ENCODE measurements at places on chromosomes 13 and 19.

GRCh38 chr13:22793598-22794134 is 387.1 kb upstream of the SGCG start:
- no peak for DNase-seq

- DNase-seq: no peak
Observed at GRCh38 chr13:98060282-98060681, 82.6 kb upstream of the FARP1 start.

DNA sequence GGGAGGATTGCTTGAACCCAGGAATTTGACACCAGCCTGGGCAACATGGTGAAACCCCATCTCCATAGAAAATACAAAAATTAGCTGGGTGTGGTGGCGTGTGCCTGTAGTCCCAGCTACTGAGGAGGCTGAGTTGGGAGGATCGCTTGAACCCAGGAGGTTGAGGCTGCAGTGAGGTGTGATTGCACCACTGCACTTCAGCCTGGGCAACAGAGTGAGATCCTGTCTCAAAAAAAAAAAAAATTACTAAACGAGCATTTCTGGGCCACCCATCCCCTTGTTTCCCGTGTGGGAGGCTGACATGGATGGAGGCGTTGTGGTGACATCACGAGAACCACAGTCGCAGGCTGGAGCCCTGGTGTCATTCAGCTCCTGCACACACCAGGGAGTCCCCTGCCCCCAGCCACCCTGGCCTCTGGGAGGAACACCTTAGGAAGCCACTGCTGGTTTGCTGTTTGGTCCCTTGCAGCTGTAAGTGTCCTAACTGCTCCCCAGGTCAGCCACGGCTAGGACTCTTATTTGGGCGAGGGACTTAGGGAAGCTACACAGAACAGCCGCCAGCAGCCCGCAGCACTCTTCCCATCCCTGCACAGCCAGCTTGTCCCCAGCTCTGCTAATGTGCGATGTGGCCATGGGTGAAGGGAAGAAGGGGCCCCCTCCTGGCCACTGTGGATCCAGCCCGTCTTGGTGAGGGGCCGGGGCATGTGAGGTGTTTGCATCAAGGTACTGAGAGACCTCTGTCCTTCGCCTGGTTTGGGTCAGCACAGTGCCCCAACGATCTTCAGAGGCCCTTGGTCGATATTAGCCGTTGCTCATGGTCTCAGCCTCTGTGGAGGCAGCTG is 12.7 kb downstream of the NKPD1 start:
- no peak for DNase-seq

DNA sequence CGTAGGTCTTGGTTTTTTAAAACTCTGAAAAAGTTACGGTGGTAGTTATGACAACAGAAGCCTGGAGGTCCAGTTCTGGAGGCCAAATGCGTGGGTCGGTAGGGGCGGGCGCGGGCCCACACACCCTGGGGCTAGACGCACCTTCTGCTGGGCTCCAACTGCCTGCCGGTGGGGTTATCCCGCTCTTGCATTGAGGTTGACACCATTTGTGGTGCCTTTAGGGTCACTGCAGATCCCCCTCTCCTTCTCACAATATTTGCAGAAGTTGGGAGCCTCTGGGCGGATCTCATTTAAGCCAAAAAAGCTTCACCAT is 81.6 kb downstream of the CHST8 start:
- no peak for DNase-seq

GRCh38 chr13:24071423-24072075 is 89.0 kb upstream of the SPATA13 start:
- DNase-seq: no peak

GRCh38 chr13:35930665-35931631 is 200.2 kb downstream of the DCLK1 start:
- no peak for DNase-seq

- DNase-seq: no peak
Observed at GRCh38 chr13:94419304-94419924, 60.1 kb downstream of the DCT start.

All from activated CD8-positive, alpha-beta memory T cell treated with anti-CD3 and anti-CD28 coated beads for 48 hours (primary cell).